ENCODE measurements at places on chromosomes 2 and 18. TPM values are rescaled to one million over a fixed set of nuclear protein-coding genes. Genes with fewer than 3 reads are reported as not detected.

Gene G6PC2
- total RNA-seq: not detected

GRCh38 chr2:47697000-47697601 is 85.8 kb upstream of the MSH6 start:
- DNase-seq: no peak

DNA sequence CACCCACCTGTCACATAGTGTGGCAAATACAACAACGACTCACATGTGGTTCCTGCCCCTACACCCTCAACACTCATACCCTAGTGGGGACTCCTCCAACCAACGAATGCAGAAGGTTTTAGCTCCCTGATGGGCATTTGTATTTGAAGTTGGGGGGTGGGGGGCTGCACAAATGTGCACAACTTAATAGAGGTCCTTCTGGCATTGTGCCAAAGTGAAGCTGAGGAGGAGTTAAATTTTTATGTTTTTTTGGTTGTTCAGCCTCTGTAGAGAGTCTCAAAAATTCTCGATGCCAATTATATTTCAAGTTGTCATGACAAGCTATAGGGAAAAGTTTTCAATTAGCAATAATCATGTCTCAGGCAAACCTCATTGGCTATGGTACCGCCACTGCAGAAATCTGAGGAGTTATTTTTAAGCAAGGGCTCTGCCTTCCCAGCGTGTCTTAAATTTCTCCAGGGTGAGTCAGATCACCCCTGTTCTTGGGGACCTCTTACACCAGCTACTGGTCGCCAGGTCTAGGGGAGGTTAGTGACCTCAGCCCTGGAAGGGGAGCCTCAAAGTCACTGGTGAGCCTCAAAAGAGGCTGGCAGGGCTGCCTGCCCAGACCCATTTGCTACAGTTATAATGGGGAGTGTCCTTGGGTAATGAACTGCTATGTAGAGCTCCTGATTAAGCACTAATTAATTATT is 102.7 kb upstream of the TAF1B start:
- DNase-seq: no peak

GRCh38 chr2:152050915-152051314 is 47.9 kb downstream of the CACNB4 start:
- DNase-seq: no peak

DNA sequence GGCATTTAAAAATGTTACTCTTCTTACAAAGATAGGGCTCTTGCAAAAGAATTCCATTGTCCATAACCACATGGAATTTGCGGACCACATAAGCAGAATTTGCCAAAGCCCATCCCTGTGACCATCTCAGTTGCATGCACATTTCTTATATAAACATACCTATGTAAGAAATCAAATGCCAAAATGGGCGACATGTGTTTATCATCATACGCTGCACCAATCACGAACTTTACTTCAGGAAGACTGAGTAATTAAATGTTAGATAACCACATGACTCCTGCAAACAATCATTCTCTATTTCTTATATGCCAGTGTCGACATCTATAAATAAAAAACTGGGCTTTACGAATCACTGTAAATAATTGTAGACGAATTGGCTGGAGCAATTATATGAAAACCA is 186.1 kb upstream of the RBMS1 start:
- no peak for DNase-seq

- DNase-seq: no peak
Measured at GRCh38 chr2:49335546-49335945, 181.2 kb upstream of the FSHR start.

DNA sequence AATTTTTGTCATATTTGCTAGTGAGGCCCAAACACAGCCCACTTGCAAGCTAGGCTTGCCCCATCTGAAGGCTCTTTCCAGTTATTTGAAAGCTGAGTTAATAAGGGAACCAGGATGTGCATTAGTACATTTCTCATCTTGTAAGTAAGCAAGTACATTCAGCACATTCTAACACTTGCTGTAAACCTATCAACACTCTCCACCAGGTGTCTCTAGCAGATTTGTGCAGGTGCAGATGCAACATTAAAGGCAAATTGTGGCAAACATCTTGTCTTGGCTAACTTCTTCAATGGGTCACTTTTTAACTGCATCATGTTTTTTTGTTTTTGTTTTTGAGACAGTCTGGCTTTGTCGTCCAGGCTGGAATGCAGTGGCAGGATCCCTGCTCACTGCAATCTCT is 25.3 kb upstream of the MFSD6 start:
- no peak for DNase-seq

DNA sequence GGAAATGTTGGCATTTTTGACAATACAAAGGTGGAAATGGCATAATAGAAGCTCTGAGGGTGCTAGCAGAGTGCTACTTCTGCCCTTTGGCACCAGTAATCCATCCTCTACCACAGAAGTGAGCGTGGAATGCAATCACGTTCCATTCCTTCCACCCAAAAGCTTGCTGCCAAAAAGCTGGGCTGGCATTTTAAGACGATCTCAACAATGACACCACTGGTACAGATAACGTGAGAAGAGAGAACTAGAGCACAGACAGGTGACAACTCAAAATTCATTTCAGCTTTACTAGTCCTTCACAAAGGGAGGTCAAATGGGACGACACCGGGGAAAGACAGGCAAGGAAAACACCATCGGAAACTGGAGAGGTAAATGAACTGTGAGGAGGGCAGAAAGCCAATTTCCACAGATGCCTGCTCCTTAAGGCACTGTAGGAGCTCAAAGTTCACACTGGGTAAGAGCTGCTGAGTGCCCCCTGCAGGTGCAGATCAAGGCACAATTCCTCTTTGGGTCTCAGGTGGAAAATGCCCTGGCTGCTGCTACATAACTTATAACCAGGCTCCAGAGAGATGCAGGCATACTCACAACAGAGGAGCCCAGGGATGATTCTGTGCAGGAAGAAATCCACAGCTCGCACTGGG is 50.7 kb upstream of the RNU4ATAC start:
- DNase-seq: no peak

DNA sequence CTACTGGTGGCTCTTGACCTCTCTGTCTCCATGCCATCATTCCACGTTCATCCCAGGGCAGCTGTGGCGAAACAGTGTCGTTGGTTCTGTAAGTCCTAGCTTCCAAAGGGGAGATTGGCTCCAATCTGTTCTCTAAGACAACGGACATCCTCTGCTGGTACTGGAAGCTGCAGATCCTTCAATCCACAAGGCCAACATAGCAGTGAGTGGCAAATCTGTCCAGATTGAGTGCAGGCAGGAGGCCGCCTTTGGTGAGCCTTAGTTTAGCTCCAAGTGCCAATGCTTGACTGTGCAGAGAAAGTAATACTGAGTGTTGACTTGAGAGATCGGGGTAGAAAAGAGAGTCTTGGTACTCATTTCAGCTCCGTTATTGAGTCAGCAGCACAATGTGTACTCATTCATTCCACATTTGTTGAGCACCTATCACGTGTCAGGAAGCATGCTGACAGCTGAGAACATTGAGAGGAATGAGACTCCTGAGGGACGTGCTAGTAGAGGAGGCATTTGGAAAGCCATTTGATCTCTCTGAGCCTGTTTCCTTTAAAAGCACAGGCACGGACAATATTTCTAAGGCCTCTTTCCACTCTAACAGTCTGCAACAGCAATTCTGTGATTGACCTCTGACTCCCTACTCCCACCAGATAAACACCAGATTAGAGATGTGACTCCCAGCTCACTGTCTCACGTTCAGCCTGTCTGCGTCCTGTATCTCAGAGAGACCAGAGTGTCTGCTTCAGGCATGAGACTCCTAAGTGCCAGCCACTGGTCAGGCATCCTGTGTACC is 306.0 kb downstream of the CLIP4 start:
- DNase-seq: no peak
